ENCODE measurements at places on chromosomes 7 and 10.

GRCh38 chr10:16520900-16521299, 779 bp downstream of the C1QL3 start:
- DNase-seq, result no peak

- DNase-seq, result no peak
Measured at GRCh38 chr7:16728811-16729210, 24.7 kb upstream of the TSPAN13 start.

- peak; percentile 35 for DNase-seq
Measured at GRCh38 chr7:135335628-135336139, 102.0 kb downstream of the STRA8 start.

- no peak for DNase-seq
Measured at GRCh38 chr7:29346231-29346978, 151.8 kb downstream of the CHN2 start.

DNA sequence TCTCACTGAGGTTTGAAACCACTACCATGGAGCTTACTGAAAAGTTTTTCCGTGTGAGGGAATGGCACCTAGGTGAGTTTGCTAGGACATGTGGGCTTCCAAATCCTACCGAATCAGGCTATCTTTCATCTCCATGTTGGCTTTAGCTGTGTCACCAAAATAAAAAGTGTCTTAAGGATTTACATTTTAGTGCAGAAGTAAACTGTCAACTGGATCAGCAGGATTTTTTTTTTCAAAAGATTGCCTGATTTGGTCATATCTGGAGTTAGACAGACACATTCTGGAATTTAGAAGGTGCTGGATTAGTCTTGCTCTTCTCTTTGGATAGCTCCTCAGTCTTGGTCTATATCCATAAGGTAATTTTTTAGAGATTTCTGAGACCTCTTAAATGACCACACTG, 5.5 kb downstream of the ARID5B start:
- DNase-seq, result no peak

Data from stimulated activated CD4-positive, alpha-beta T cell treated with anti-CD3 and anti-CD28 coated beads, Interleukin-15, amount 100 ng/mL, for 48 hours (primary cell).